Ascending aorta (tissue), 2 donors: ENCODE measurements at places on chromosomes 12 and 14. TPM values are rescaled to one million over a fixed set of nuclear protein-coding genes. Genes with fewer than 3 reads are reported as not detected.

GRCh38 chr12:67712011-67712410, 63.5 kb downstream of the DYRK2 start:
- H3K4me1 ChIP-seq, result peaks cover 9% of the 10 kb centered on the region
- DNase-seq, result no peak
- no peak overlapping the region for H3K27ac ChIP-seq

The DDX47 gene
- 36.4 TPM for total RNA-seq

GRCh38 chr14:86035882-86036281, 505.9 kb downstream of the FLRT2 start:
- H3K4me3 ChIP-seq, result no peak overlapping the region
- H3K4me1 ChIP-seq, result no peaks in the 10 kb centered on the region
- no peak for DNase-seq
- H3K27ac ChIP-seq, result no peak overlapping the region
- H3K27me3 ChIP-seq, result no peaks in the 10 kb centered on the region

DNA sequence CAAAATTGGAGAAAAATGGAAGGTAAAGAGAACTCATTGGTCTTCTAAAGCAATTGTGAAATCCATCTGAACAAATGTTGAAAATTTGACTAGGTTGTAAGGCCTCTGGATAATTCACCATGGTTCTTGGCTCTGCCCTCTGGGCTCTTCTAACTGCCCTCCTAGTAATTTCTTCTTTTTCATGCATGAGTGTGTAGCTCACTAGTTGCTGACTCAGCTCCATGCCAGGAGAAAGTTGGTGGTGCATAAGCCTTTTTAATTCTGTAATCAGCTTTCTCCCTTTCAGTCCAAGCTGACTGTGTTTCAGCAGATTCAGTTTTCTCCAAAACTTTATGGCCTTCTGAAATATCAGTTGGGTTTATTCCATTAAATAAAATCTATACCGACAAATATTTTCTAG, 877.8 kb upstream of the ATXN7L3B start:
- H3K27me3 ChIP-seq, result no peaks in the 10 kb centered on the region
- no peak for DNase-seq
- no peaks in the 10 kb centered on the region for H3K36me3 ChIP-seq
- no peak overlapping the region for H3K4me3 ChIP-seq
- no peak overlapping the region for H3K27ac ChIP-seq

DNA sequence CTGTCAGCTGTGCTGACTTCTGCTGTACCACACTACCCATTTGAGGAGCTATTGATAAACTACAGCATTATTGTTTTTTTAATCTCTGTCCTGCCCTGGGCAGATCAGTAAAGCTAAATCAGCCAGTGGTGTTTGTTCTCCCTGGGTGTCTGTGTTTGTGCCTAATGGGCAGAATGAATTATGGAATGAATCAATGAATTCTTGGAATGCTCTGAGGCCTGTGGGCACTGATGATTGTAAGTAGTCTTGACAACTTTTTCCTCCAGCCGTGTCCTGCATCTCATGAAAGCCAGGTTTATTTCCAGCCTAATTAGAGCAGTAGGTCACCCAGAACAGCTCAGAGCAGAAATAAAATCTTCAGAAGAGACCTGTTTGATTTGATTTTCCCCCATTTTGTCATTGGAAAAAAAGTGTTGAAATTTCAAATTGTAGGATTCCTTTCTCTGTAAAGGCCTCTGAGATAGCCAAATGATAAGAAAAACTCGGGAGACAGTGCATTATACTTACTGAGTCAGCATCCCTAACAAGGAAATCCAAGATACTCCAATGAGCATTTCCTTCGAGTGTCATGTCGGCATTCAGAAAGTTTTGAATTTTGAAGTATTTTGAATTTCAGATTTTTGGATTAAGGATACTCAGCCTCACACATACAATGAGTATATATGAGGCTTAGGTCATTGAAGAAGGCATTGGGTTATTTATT, 19.4 kb upstream of the EVL start:
- H3K4me3 ChIP-seq, result no peak overlapping the region
- no peaks in the 10 kb centered on the region for H3K36me3 ChIP-seq
- no peaks in the 10 kb centered on the region for H3K4me1 ChIP-seq
- H3K27ac ChIP-seq, result no peak overlapping the region

GRCh38 chr12:55727643-55728185, 1.1 kb downstream of the CD63 start:
- H3K27ac ChIP-seq, result peak overlapping the region; percentile 99
- peaks cover 39% of the 10 kb centered on the region for H3K36me3 ChIP-seq
- no peak for DNase-seq
- H3K4me1 ChIP-seq, result peaks cover 15% of the 10 kb centered on the region
- H3K27me3 ChIP-seq, result no peaks in the 10 kb centered on the region

- H3K36me3 ChIP-seq, result no peaks in the 10 kb centered on the region
- DNase-seq, result no peak
- H3K27ac ChIP-seq, result no peak overlapping the region
These were observed 158.9 kb upstream of the BTG1 start for GRCh38 chr12:92304371-92305055.

DNA sequence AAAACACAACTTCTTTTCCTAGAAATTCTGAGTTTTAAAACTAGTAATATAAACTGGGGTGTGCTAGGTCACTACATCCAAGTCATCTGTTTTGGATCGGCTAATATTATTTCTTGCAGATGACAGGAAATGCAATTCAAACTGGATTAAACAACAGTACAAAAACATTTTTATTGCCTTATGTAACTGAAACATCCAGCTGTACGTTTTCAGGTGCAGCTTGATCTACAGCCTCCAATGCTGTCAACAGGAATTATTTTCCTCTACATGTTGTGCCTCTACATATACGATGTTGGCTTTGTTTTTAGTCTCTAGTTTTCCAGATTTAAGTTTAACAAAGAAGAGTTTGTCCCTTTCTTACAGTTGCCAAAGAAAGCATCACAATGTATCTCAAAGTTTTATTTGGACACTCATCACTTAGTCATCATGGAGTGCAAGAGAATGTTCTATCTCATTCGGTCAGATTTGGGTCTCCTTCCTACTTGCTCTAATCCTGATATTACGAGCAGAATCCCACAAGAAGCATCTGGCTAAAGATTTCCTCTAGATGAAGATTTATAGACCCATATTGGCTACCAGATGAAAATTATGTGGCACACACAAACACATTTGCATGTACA, 326.7 kb downstream of the SLC6A15 start:
- H3K4me1 ChIP-seq, result no peaks in the 10 kb centered on the region
- H3K4me3 ChIP-seq, result no peak overlapping the region
- no peaks in the 10 kb centered on the region for H3K36me3 ChIP-seq
- no peak overlapping the region for H3K27ac ChIP-seq

The CD69 gene
- 1.3 TPM for total RNA-seq

- H3K27ac ChIP-seq, result peak overlapping the region; percentile 42
- H3K4me1 ChIP-seq, result peaks cover 9% of the 10 kb centered on the region
- no peaks in the 10 kb centered on the region for H3K27me3 ChIP-seq
- H3K36me3 ChIP-seq, result no peaks in the 10 kb centered on the region
- H3K4me3 ChIP-seq, result no peak overlapping the region
These were observed 26.3 kb upstream of the BCDIN3D start for GRCh38 chr12:49868952-49869815.

The SLC5A8 gene
- 0.11 TPM for total RNA-seq

- H3K27me3 ChIP-seq, result no peaks in the 10 kb centered on the region
- no peaks in the 10 kb centered on the region for H3K4me1 ChIP-seq
- no peak overlapping the region for H3K4me3 ChIP-seq
- peak overlapping the region; percentile 50 for H3K27ac ChIP-seq
These were observed 82.3 kb downstream of the PDE3A start for GRCh38 chr12:20450591-20451180.

The GLS2 gene
- not detected for total RNA-seq

GRCh38 chr14:24443053-24443665, 583 bp upstream of the SDR39U1 start:
- peaks cover 15% of the 10 kb centered on the region for H3K4me1 ChIP-seq
- peak overlapping the region; percentile 84 for H3K4me3 ChIP-seq
- DNase-seq, result no peak
- H3K27ac ChIP-seq, result peak overlapping the region; percentile 100
- no peaks in the 10 kb centered on the region for H3K27me3 ChIP-seq

The EEA1 gene
- total RNA-seq, result 10.9 TPM

- H3K27ac ChIP-seq, result no peak overlapping the region
- H3K4me3 ChIP-seq, result no peak overlapping the region
- no peaks in the 10 kb centered on the region for H3K27me3 ChIP-seq
- DNase-seq, result no peak
These were observed 6.3 kb upstream of the HOXC4 start for GRCh38 chr12:54047160-54047963.

DNA sequence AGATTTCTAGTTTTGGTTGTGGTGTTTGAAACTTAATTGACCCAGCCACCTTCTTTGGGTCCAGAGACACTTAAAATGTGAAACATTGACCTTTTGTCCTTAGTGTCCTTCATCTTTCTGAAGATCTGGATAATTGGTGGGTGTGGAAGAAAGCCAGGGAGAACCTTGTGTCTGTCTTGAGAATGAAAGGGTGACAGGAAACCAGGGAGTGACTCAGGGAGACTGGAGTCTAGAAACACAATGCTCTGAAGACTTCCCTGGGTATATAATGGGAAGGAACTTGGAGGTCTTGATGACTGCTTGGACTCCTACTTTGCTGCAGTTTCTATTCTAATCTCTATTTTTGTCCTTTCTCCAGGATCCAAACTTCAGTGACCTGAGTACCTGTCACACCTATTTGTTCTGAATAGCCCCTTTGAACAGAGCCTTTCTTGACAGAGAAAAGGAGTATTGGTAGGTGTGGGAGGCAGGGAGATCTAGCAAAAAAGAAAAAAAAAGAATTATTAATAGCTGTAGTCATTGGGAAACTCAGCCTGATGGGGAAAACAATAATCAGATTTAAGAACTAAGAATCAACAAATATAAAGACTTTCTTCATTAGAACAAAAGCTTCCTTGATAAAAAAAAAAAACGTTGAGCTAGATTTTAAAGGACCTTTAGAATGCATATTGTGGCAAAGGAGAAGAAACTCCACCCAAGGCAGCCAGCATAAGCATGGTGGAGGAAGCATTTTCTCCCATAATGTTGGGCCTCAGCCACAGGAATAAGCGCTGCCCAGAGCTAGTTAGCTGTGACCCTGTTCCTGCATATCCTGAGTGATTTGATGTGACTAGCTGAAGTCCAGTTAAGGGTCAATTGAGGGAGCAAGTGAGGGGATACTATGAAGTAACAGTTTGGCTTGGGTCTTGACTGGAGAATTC, 77.9 kb upstream of the HOXC13 start:
- no peak for DNase-seq
- no peaks in the 10 kb centered on the region for H3K36me3 ChIP-seq
- no peak overlapping the region for H3K4me3 ChIP-seq
- H3K27me3 ChIP-seq, result no peaks in the 10 kb centered on the region

DNA sequence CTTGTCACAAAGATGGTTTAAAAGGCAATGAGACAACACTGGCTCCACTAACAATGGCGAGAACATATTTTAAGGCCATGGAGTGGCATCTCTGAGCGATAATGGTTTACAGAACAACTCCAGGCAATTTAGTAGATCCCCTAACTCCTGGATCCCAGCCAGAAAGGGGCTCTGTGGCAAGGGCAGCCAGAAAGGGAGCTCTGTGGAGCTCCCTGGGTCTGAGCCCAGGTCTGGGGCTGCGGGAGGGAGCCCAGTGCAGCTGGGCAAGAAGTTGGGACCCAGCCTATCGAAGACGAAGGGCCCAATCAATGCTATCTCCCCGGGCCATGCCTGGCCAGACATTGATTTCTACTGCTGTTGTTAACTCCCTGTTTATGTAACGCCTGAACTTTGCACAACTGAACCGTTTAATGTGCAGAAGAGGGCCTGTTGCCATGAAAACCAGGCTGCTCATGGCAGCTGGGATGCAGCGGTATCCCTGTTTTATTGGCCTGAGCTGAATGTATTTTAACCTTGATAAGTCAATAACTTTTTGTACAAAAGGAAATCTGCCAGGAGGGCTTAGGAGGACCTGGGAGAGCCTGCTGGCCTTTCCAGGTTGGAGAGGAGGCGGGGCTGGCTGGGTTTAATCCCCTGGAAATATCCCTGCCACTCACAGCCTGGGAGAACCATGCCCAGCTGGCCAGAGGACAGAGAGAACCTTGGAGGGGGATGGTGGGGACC, 6.7 kb upstream of the FAM222A start:
- no peaks in the 10 kb centered on the region for H3K36me3 ChIP-seq
- peaks cover 6% of the 10 kb centered on the region for H3K27me3 ChIP-seq
- no peak for DNase-seq
- H3K4me1 ChIP-seq, result no peaks in the 10 kb centered on the region
- H3K4me3 ChIP-seq, result no peak overlapping the region
- no peak overlapping the region for H3K27ac ChIP-seq

DNA sequence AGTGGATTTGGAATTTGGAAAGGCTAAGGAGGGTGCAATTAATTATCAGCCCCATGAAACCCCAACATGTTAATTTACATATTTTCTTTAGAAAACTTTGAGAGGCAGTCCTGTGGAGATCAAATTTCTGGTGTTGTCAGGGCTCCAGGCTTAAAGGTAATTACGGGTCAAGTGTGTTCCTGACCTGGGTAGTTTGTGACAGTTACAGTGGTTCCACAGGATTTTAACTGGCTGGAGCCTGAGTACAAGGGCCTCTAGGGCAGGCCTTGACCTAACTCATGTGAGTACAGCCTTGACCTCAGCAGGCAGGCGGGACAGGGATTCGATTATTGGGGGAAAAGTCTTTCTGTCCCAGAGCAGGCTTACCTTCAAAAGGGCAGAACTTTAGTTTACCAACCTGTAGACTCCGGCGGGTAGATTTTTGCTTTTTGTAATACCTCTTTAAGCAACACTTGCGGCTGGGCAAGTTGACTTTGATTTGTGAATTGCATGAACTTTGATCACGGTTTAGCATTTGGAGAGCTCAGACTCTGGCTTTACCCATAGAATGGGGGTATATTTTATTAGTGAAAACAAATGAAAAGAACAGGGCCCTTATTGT, 8.4 kb upstream of the PPTC7 start:
- H3K27me3 ChIP-seq, result no peaks in the 10 kb centered on the region
- DNase-seq, result no peak
- no peaks in the 10 kb centered on the region for H3K36me3 ChIP-seq
- no peaks in the 10 kb centered on the region for H3K4me1 ChIP-seq

DNA sequence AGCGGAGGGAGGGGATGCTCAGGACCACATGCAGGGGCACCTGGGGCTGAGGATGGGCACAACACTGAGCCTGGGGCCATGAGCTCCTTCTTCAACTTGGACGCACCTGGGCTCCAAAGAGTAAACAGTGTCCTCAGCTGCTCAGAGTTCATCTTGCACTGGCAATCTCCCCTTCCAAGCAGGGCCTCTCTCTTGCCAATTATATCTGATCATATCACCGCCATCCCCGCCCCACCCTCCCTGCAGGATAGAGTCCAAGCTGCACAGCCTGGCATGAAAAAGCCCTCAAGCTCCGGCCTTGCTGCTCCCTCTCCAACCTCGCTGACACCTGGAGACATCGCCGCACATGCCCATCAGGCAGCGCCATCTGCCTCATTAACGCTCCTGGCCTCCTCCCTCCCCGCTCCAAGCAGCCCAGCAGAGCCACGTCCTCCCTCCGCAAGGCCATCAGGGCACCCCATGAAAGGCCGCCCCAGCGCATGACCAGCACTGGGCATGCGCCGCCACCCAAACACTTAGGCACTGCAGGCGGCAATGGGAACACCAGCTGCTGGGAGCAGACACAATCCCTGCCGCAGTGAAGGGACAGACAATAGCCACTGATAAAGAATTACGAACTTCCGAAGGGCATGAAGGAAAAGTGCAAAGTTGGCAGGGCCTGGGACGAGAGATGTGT, 88.8 kb downstream of the CHGA start:
- no peaks in the 10 kb centered on the region for H3K27me3 ChIP-seq
- DNase-seq, result no peak
- H3K27ac ChIP-seq, result no peak overlapping the region
- no peak overlapping the region for H3K4me3 ChIP-seq
- peaks cover 15% of the 10 kb centered on the region for H3K4me1 ChIP-seq
- H3K36me3 ChIP-seq, result peaks cover 7% of the 10 kb centered on the region

The POU6F1 gene
- total RNA-seq, result 24.7 TPM

- H3K27ac ChIP-seq, result no peak overlapping the region
- H3K4me3 ChIP-seq, result no peak overlapping the region
- H3K27me3 ChIP-seq, result no peaks in the 10 kb centered on the region
- no peaks in the 10 kb centered on the region for H3K4me1 ChIP-seq
These were observed 35.1 kb upstream of the BATF start for GRCh38 chr14:75487155-75487671.
